NCI-H1092 treated with DMSO at 0.1 percent for 48 hours (cell line): ENCODE measurements at places on chromosomes 16 and 17.

- DNase-seq, result no peak
These were observed 2.5 kb downstream of the RNF166 start for GRCh38 chr16:88703486-88704309.

GRCh38 chr16:82023206-82023605, 11.8 kb upstream of the HSD17B2 start:
- no peak for DNase-seq

DNA sequence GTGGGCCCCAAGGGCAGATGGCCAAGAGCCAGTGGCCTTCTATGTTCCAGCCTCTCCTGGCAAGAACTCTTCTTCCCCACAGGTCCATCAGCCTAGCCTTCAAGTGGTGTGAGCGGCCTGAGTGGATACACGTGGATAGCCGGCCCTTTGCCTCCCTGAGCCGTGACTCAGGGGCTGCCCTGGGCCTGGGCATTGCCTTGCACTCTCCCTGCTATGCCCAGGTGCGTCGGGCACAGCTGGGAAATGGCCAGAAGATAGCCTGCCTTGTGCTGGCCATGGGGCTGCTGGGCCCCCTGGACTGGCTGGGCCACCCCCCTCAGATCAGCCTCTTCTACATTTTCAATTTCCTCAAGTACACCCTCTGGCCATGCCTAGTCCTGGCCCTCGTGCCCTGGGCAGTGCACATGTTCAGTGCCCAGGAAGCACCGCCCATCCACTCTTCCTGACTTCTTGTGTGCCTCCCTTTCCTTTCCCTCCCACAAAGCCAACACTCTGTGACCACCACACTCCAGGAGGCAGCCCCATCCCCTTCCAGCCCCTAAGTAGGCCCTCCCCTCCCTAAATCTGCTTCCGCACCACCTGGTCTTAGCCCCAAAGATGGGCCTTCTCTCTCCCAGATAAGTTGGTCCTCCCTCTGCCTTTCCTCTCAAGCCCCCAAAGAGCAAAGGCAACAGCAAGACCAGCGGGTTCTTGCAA, 5.2 kb downstream of the G6PC3 start:
- no peak for DNase-seq

DNA sequence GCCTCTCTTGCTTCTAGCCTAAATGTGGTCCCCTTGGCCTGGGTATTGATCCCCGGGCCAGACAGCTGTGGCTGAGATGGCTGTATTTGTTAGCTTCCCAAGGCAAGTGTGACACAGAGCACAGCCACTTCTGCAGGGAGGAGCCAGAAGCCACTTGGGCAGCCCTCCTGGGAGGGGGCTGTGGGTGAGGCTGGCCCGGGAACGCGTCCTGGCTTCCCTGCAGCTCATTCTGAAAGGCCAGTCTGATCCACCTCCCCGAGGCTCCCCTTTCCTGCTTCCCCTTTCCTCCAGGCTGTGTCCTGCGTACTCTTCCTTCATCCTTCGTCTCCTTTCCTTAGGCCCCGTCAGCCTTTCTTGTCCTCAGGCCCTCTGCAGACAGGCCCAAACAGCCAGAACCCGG, 8.0 kb downstream of the SERPINF2 start:
- DNase-seq, result no peak

GRCh38 chr16:46612121-46612520, 9.1 kb downstream of the SHCBP1 start:
- no peak for DNase-seq

DNA sequence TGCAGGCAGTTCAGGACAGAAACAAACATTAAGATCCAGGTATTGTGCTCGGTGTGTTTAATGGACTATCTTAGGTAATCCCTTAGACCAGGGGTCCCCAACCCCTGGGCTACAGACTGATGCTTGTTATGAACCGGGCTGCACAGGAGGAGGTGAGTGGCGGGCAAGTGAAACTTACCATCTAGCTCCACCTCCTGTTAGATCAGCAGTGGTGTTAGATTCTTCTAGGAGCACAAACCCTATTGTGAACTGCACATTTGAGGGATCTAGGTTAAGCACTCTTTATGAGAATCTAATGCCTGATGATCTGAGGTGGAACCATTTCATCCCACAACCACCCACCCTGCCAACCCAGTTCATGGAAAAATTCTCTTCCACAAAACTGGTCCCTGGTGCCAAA, 37.8 kb upstream of the ASIC2 start:
- peak; percentile 2 for DNase-seq

- DNase-seq, result no peak
These were observed 5.4 kb upstream of the TMEM220 start for GRCh38 chr17:10735251-10735650.
